ENCODE measurements at places on chromosomes 5 and 9. TPM values are rescaled to one million over a fixed set of nuclear protein-coding genes. Genes with fewer than 3 reads are reported as not detected.
A peak's percentile ranks its signal among the peaks of the same experiment; 100 is the strongest.

DNA sequence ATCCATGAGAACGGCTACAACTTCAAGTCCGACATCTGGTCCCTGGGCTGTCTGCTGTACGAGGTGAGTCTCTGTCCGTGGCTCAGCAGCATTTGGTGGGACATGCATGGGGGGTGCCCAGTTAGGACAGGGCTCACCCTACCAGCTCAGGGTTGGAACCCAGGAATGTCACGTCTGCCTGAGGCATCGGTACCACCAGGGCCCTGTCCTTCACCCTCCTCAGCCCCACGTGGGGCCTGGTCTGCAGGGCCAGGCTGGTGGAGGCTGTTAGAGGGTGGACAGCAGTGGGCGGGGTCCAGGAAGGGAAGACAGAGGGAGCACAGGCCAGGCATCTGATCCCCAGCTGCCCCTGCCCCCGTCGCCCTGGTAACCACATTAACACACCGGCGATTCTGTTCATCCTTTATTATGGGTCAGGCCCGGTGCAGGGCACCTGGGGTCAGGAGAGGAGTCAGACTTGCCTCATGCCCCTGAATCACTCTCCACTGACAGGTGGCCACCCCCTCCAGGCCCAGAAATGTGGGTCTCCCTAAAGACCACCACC, 75.6 kb downstream of the PSMB7 start:
- no peak for DNase-seq

GRCh38 chr9:135216791-135217441, 129.4 kb downstream of the OLFM1 start:
- no peak for DNase-seq

DNA sequence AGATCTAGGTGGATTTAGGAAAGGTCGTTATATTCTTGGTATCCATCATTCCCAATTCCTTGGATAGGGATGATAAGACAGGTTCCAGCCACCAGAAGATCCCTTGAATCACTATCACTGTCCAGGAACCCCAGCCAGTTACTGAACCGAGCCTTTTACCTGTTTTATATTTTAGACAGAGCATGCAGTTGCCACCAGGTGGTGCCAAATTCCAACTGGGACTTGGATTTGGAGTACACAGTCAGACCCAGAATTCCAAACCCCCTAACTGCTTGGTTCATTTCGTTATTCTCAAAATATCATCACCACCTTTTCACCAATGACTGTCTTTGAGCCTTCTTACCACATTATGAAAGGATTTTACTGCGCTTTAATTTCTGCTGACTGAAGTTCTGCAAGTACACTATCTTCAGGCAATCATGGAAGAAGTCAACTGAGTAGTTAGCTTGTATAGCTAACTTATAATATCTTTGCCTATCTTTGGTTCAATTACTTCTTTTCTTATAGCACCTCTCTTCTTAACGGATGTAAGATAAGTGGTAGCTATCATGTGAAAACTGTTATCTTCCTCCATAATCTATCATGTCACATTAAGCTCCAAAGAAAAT, 191.8 kb downstream of the PRR16 start:
- DNase-seq: peak; percentile 1

DNA sequence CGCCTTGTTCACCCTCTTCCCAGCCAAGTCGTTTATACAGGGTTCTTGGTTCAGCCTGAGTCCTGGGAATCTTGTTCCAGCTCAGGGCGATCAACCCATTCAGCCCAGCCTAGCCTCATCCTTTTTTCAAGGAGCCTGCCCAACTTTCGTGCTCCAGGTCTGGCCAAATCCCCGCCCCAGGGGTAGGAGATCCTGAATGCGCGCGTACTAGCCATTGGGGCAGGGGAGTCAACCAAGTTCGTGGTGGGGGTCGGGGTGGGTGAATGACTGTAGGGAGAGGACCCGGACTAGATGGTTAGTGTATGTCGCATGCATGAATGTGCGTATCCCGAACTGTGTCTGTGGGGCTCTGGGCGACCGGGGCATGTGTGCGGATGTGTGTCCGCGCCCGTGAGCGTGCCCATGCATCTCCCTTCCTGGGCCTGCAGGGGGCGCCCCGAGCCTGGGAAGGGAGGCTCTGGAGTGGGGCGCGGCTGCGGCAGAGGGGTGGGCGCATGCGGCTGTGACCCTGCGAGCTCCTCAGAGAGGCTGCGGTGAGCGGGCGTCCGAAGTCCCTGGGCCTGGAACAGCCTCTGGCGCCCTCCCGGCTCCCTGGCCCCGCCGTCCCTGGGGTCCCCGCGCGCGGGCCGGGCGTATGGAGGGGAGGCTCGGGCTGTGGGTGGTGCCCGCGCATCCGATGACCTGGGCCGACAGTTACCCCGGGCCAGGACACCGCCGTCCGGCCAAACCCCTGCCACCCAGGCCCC, 8.7 kb downstream of the CCL21 start:
- peak; percentile 68 for DNase-seq

DNA sequence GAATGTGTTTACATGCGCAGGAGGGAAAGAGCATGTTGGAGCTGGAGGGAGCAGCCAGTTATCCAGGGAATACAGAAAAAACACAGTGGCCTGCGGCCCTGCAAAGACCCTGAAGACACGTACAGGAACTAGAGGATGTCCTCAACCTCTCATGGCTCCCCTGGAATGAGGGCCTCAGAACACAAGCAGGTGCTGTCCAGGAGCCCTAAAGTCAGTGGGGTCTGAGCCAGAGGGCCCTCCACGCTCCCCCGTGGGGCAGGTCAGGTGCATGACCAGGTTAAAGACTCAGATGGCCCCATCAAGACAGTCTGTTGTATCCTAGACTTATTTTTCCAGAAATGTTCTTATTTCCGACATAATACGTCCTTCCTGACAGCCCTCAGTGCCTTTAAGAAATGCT, 106.9 kb downstream of the ROR2 start:
- DNase-seq: no peak

DNA sequence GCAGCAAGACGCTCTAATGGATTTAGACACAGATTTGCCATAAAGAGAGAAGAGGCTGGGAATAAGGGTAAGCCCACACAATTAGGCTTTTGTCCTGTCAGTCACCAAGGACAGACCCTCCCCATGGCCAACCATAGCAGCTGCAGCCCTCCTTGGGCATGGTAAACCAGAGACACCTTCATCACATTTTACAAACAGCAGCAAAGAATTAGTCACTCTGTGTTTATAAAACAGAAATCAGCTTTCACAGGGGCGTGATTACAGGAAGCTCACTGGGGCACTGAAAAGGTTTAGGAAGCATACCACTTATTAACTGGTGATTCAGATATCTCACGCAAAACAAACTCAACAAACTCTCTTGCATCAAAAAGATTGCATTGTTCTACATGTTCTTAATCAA, 37.3 kb upstream of the ZNF622 start:
- no peak for DNase-seq

- DNase-seq: no peak
Measured at GRCh38 chr5:173664154-173664526, 47.7 kb upstream of the BOD1 start.

GRCh38 chr5:122180863-122181548, 51.7 kb downstream of the ZNF474 start:
- no peak for DNase-seq

DNA sequence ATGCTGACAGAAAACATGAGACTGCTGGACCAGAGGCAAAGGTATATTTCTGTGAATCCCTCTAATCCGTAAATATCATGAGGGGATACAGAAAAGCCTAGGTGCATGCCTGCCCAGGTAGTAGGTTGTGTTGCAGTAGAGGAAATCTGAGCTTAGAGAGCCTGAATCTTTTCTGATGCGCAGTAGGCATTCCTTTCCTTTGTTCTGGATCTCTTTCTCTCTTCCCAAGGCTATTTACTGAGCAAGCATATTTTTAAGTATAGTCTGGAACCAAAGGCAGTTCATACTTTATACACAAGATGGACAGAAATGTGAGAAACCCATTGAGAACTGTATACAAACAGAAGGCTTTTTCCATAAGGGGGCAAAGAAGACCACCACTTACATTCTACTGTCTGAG, 359.3 kb downstream of the TMEM161B start:
- no peak for DNase-seq

DNA sequence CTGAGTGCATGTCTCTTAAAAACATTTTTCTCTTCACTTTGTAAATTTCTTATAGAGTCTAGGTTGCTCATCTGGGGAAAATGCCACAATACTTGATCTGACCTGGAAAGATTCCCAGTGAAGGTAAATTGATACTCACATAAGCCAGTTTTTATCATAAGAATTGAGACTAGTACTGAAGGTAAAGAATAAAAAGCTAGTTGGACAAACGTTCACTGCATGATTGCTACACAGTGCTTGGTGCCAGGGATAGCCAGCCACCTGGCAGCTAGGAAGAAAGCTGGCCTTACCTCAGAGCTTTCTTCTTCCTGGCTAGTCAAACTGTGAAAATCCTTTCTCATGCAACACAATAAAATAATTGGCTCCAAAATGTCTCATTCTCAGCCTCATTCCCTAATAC, 77.1 kb downstream of the MUSK start:
- DNase-seq: no peak

- DNase-seq: no peak
Measured at GRCh38 chr5:13574574-13574973, 369.9 kb downstream of the DNAH5 start.

GRCh38 chr9:88418715-88419540, 30.7 kb downstream of the SPIN1 start:
- DNase-seq: no peak

DNA sequence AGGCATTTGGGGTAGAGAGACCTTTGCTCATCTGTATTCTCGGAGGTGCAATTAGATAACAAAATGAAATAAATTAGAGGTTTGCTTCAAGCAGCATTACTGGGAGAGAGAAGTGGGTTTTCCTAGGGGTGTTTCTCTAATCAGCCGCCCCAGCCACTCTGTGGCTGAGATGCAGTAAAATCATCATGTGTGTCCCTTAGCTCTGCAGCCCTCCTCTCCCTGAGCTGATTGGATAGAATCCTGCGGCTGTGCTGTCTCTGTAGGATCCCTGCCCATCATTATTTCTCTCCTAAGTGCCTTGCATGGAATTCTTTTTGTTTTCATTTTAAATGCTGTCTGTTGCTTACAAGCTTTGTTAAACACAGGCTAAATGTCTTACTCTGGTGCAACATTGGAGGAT, 171.4 kb downstream of the SH3GL2 start:
- DNase-seq: no peak

- no peak for DNase-seq
Measured at GRCh38 chr5:56673171-56673570, 142.2 kb upstream of the MAP3K1 start.

- peak; percentile 42 for DNase-seq
Measured at GRCh38 chr9:27276193-27277030, 20.5 kb downstream of the EQTN start.

DNA sequence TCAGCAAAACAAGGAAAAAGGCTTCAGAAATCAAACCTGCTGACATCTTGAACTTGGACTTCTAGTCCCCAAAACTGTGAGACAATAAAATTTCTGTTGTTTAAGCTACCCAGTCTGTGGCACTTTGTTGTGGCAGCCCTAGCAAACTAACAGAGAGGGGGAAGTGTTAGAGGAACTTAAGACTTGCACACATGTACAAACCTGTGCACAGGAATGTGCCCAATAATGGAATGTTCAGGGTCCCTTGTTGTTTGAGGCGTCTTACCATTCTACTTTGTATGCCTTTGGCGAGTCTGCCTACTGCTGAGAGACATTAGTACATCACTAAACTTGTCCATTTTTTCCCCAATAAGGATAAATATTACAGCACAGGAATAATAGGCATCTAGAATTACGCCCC, 160.3 kb downstream of the WDR70 start:
- DNase-seq: no peak

- DNase-seq: no peak
Measured at GRCh38 chr9:16131264-16131663, 578.4 kb downstream of the CCDC171 start.

The STRBP gene
- polyA plus RNA-seq: 44.7 TPM

The FAM221B gene
- polyA plus RNA-seq: not detected

The GLDC gene
- 18.8 TPM for polyA plus RNA-seq

The UBE2QL1 gene
- 0.95 TPM for polyA plus RNA-seq

The LHX2 gene
- not detected for polyA plus RNA-seq

The SREK1IP1 gene
- 23.4 TPM for polyA plus RNA-seq

The SLC4A9 gene
- polyA plus RNA-seq: 13.6 TPM

The POMT1 gene
- 34.5 TPM for polyA plus RNA-seq

The DIAPH1 gene
- polyA plus RNA-seq: 86.9 TPM

The ANKRD33B gene
- polyA plus RNA-seq: 1.9 TPM
